AG08395 (cell line): ENCODE measurements at places on chromosomes 5 and 9.

DNA sequence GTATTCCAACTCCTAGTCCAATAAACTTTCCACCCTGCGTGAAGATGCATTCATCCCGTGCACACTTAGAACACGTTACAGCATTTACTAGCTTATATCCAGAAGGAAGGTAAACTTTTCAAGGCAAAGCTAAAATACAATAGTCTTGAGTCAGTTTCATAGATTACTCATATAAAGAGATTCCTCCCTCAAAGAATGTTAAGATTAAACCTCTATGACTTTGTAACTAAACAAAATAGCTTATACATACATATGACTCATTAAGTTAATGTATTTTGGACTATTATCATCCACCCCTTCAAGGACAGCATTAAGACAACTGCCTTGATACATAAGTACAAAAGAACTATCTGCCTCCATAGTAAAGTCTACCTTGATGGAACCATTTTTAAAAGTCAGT, 36.1 kb downstream of the TLE1 start:
- no peak for DNase-seq

DNA sequence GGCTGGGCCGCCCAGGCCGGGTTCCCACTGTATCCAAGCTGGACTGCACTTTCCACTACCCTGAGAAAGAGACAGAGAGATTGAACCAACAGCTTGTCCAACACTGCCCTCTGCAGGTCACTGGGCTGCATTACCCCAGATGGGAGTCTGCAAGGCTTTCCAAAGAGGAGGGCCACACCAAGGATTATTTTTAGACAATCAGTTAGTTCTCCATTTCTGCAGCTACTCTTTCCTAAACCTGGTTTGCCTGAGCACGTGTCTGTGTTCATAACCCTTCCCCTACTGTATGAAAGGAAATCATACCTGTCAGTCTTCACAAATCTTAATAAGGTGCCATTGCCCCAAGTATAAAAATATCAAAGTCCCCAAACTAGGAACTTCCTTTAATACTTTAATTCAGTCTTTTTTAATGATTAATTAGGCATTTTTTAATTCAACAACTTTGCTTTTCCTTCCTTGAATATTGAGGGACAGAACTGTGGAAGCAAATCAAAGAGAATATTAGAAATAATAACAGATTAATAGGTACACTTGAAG, 13.4 kb upstream of the FGF1 start:
- peak; percentile 86 for DNase-seq

DNA sequence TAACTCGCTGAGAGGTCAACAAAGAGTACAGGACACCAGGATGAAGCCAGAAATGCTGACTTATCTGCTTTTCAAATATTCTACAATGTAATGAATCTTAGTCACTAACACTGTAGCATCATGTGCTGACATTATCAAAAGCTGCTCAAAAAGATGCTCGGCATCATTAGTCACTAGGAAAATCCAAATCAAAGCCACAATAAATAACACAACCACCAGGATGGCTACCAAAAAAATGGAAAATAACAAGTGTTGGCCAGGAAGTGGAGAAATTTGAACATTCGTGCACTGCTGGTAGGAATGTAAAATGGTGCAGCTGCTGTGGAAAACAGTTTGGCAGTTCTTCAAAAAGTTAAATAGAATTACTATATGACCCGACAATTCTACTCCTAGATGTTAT, 269.1 kb downstream of the GLIS3 start:
- no peak for DNase-seq

- DNase-seq: no peak
Measured at GRCh38 chr5:2373631-2374030, 377.8 kb downstream of the IRX2 start.

DNA sequence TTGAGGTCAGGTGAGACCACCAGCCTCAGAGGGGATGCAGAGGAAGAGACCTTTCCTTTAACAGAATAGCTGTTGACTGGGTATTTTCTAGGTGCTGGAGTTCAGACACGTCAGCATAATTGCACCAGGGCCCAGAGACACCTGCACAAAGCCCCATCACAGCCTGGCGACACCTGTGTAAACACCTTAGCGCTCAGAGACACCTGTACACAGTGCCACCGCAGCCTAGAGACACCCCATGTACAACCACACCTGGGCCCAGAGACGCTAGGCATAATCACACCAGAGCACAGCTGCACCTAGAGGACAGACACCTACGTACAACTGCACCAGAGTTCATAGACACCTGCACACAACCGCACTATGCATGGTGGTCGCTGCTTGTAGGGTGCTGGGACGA, 1.0 kb downstream of the TRIP13 start:
- no peak for DNase-seq
